Stimulated activated CD8-positive, alpha-beta memory T cell treated with anti-CD3 and anti-CD28 coated beads, Interleukin-4, amount 100 ng/mL, for 1 hour (primary cell): ENCODE measurements at places on chromosomes 1 and 21.
A peak's percentile ranks its signal among the peaks of the same experiment; 100 is the strongest.

DNA sequence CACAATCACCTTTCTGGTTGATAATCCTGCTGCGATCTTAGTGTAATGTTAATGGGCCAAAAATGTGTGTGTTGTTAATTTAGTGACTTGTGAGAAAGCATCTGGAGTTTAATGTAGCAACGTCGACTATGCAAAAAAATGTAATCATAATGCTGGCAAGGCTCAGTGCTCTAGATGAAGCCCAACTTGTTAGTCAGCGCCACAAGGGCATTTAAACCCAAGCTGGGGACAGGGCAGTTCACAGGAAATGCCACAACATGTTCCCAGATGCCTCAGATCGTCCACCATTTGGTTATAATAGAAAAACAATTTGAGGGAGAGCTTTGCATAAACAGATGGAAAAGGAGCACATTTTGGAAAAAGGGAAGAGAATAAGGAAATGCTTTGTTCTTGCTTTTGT lies 585.4 kb upstream of the PLXNA2 start:
- DNase-seq = no peak

DNA sequence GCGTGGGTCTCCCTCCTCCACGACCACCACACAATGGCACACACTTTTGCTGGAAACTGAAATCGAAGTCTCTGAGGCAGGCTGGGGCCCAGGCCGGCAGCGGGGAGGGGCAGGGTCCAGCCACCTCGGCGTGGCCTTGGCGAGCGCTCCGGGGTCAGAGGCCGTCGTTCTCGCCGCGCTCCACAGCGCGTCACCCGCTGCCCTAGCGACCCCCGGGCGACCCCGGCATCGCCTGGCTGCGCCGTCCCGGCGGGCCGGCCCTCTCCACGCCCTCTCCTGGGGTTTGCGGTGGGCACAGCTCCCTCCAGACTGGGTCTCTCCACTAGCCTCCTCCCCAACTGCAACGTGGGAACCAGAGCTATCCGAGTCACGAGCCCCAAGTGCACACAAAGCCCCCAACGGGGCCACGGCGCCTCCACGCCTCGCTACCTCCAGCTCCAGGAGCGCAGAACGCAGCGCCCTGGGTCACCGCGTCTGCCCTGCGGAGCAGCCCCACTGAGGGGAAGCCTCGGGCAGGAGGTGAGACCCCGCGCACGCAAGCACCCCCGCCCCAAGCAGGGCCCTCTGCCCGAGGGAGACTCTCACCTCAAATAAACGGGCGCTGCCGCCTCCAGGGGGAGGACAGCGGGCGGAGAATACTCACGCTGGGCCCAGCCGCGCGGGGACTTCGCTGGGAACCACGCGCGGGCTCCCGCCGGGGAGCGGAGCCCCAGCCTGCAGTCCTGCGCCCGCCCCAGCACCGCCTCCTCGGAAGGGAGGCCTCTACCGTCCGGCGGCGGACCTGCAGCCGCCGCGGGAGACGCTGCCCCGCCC lies 134.0 kb upstream of the BARHL2 start:
- peak; percentile 31 for DNase-seq

DNA sequence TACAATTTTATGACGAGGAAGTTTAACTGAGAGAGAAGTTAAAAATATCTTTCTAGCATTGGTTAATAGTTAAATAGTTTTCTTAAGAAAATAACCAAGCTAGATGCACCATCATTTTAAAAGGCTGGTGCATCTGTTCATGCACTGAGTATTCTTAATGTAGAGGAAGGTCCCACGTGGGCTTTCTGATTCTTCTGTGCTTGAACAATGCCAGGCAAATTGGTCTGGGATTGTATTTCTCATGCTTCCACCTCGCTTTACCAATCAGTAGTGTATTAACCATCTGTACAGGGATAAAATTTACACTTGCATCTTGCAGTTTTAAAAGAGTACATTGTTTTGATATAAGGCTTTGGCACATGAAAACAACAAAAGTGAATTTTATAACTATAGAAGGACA lies 47.4 kb upstream of the MTF2 start:
- DNase-seq = no peak

GRCh38 chr1:13735168-13735930 lies 35.4 kb downstream of the PRDM2 start:
- no peak for DNase-seq

- no peak for DNase-seq
These were observed 1.4 kb upstream of the DENND2C start for GRCh38 chr1:114671011-114671938.

DNA sequence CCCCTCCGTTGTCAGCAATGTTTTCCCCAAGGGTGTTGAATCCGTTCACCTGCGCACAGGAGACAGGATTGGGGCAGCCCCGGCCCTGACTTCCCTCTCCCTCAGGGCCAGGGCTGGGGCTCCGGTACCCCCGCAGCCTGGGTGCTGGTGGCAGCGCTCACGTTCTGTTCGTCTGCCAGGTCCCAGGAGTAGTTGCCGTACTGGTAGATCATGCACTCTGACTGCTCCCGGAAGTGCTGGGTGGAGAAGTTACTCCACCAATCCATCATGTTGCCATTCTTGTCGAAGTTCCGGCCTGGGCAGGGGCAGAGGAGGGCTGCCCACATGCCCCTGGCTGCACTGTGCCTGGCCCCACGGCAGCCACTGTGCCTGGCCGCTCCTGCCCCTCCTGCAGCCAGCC lies 6.1 kb downstream of the PRXL2B start:
- no peak for DNase-seq

DNA sequence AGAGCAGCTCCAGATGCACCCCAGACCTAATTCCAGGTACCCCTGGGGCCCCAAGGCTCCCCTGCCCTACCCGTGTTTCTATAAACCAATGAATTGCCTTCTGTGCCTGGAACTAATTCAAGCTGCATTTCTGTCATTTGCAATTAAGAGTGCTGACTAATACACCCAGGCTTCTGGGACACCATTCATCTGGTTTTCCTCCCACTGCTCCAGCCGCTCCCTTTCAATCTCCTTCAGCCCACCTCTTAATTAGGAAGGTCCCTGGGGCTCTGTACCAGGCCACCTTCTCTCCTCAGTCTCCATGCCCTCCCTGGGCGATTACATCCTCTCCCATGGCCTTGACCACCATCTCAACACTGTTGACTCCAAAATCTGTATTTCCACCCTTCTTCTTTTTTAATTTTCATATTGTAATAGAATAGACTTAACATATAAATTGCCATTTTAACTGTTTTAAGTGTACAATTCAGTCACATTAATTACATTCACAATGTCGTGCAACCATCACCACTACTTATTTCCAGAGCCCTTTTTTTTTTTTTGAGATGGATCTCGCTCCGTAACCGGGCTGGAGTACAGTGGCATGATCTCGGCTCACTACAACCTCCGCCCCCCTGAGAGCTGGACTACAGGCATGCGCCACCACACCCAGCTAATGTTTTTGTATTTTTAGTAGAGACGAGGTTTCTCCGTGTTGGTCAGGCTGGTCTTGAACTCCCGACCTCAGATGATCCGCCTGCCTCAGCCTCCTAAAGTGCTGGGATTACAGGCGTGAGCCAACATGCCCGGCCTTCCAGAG lies 9.2 kb upstream of the GJB3 start:
- DNase-seq = no peak
